Osteoblast (primary cell): ENCODE measurements at places on chromosomes 11 and 22. TPM values are rescaled to one million over a fixed set of nuclear protein-coding genes. Genes with fewer than 3 reads are reported as not detected.

DNA sequence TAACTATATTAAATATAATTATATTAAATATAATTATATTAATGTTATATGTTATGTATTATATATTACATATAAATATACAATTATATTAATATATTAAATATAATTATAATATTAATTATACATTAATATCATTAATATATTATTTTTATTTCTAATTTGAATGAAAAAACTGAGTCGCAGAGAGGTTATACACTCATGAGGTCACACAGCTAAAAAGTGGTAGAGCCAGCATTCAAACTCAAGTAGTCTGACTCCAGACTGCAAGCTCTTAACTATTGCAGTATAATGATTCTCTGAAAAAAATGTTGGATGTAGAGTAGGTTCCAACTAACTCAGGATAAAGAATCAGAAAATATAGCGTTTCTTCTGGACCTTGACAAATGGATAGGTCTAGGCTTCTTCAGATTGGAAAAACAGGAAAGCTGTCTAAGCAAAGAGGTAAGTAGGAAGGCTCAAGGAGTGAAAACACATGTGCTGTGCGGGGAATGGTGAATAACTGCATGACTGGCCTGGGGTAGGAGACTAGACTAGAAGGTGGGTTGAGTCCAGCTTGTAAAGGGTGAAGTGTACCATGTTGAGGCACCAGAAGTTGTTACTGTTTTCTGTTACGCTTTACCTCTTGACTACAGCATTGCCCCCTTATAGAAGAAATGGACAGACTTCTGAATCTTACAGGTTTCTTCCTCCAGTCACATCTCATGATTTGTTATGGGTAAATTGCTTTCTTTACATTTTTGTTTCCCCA is 80.3 kb downstream of the TRIM44 start:
- peaks cover 4% of the 10 kb centered on the region for H3K36me3 ChIP-seq
- H3K27me3 ChIP-seq = no peaks in the 10 kb centered on the region
- no peak overlapping the region for H3K27ac ChIP-seq

GRCh38 chr11:111694851-111695250 is 71.3 kb downstream of the PPP2R1B start:
- H3K36me3 ChIP-seq = no peaks in the 10 kb centered on the region
- H3K4me3 ChIP-seq = no peak overlapping the region
- H3K27ac ChIP-seq = peak overlapping the region; percentile 85
- H3K27me3 ChIP-seq = no peaks in the 10 kb centered on the region
- H3K4me1 ChIP-seq = peaks cover 41% of the 10 kb centered on the region
- DNase-seq = no peak

CNIH2 gene
- total RNA-seq = under 0.01 TPM in 1 of 2 replicates, not detected in the other

WNT11 gene
- under 0.01 and 0.36 TPM in 2 replicates for total RNA-seq

KRTAP5-4 gene
- total RNA-seq = not detected in 2 replicates
